Stimulated activated CD8-positive, alpha-beta memory T cell treated with anti-CD3 and anti-CD28 coated beads, Interleukin-4, amount 100 ng/mL, for 4 hours (primary cell): ENCODE measurements at places on chromosomes 11 and 22.

GRCh38 chr11:94472916-94473799 lies 20.5 kb downstream of the MRE11 start:
- no peak for DNase-seq

GRCh38 chr11:63761931-63762653 lies 6.5 kb downstream of the ZFTA start:
- no peak for DNase-seq

DNA sequence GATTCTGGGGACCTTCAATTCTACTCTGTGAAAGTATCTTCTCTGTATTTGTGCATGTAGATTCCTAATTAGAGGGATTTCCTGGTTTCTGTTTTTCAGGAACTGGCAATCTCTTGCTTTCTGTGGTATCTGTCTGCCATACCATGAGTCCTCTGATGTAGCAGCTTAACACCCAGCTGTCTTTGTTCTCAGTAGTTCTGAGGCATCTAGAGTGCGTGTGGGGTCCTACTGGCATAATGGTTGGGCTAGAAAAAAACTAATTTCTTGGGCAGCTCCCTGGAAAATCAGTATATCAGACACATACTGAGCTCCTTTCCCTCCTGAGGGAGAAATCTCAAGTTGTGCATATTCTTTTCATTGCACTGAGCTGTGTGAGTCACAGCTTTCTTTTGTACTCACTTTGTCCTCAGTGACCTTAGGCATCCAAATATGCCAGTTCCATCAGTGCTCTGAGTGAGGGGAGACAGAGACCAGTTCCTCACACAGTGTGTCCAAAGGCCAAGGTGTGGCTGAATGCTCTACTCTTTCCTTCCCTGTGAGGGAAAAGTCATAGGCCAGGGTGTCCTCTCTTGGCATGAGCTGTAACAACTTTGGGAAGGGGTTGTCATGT lies 35.5 kb upstream of the SLC22A24 start:
- DNase-seq = no peak

DNA sequence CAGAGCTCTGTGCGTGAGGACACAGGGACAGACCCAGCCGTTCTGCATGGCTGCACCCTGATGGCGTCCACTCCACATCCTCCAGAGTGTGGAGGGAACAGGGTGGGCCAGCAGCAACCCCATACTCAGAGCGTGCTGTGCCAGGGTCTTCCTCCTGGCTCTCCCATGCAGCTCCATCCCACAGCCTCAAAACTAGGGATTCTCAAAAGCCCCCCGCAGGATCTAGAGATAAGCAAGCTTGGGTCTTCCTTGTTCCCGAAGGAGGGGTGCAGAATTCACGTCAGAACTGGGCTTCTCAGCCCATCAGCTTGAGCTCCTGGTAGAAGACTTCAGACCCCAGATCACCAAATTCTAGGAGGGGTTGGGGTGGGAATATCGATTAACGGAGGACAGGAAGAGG lies 858.8 kb downstream of the TBC1D22A start:
- DNase-seq = no peak
